Stimulated activated CD4-positive, alpha-beta T cell treated with anti-CD3 and anti-CD28 coated beads, Interleukin-15, amount 100 ng/mL, for 1 hour (primary cell): ENCODE measurements at places on chromosomes 16 and 17.

GRCh38 chr16:65116216-65116615 lies 5.6 kb downstream of the CDH11 start:
- no peak for DNase-seq

DNA sequence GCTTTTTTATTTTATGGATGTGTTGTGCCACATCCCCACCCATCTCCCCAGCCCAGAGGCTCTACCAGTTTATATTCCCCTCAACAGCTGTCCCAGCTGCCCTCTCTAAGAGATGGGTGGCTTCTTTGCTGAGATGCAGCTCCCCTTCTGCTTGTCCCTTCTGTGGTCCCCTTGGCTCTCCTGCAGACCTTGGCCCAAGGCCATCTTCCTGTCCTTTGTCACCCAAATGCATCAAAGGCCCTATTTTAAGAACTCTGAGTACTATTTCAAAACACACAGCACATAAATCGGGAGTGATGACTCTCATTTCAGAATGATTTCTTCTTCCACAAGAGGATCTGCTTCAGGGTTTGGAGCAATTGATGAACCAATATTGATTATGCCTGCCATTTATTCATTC lies 85.3 kb downstream of the SPACA3 start:
- no peak for DNase-seq

DNA sequence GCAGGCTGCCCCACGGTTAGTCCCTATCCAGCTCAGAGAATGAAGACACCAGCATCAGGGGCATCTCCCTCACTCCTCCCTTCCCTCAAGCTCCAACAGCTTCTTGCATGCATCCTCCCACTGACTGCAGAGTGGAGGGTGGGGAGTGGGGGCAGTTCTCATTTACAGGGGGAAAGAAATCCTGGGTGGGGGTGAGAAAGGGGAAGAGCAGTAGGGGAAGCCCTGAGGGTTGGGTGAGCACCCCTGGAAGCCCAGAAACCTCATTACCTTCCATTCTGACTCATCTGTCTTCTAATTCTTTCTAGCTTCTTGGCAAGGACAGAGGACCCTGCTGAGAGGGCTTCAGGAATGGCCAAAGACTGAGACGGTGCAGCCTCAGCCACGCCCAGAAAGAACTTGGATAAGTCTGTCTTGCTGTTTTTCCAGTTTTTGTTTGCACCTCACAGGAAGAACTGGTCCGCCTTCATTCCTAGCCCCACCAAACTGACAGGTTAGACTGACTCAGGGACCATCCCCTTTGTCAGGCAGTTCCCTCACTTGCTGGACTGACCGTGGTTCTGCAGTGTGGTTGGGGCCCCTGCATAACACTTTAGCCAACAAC lies 52.5 kb upstream of the WSB1 start:
- no peak for DNase-seq

GRCh38 chr16:2296661-2297505 lies 29.0 kb upstream of the RNPS1 start:
- DNase-seq = no peak

- DNase-seq = no peak
Observed at GRCh38 chr17:15744074-15744676, 12.1 kb downstream of the TBC1D26 start.

DNA sequence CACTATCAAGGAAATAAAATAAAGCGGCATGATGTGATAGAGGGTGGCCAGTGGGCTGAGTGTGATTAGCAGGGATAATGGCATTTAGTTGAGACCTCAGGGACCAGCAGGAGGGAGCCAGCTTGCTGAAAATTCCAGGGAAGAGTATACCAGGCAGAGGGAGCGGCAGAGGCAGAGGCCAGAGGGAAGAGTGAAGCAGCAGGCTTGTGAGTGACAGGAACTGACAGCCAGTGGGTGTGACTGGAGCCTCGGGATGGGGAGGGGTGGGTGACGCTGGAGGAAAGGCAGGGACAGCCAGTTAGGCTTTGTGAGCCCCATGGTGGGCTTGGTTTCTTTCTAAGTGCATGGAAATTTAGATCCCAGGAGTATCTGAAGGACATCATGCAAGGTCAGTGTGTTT lies 209.7 kb upstream of the CACNG3 start:
- no peak for DNase-seq
